ENCODE measurements at places on chromosomes 7 and 10.

DNA sequence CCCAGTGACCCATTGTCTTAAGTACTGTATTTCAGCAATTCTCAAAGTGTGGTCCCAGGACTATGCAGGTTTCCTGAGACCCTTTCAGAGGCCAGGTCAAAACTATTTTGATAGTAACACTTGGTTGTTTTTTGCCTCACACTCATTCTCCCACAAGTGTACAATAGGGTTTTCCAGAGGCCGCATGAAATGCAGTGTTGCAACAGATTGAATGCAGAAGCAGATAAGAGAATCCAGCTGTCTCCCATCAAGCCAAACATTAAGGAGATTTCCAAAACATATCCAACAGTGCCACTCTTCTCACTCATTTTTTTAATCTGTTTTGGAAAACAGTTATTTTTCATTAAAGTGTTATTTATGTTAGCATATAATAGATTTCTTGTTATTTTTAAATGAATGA, 20.0 kb downstream of the VKORC1L1 start:
- DNase-seq, result no peak

GRCh38 chr10:127570036-127570435, 20.9 kb downstream of the NPS start:
- DNase-seq, result no peak

GRCh38 chr7:66503551-66504031, 125.1 kb upstream of the KCTD7 start:
- DNase-seq, result no peak

GRCh38 chr7:144830024-144830785, 5.6 kb downstream of the TPK1 start:
- DNase-seq, result no peak

GRCh38 chr7:116977172-116977571, 23.9 kb downstream of the ST7 start:
- DNase-seq, result no peak

DNA sequence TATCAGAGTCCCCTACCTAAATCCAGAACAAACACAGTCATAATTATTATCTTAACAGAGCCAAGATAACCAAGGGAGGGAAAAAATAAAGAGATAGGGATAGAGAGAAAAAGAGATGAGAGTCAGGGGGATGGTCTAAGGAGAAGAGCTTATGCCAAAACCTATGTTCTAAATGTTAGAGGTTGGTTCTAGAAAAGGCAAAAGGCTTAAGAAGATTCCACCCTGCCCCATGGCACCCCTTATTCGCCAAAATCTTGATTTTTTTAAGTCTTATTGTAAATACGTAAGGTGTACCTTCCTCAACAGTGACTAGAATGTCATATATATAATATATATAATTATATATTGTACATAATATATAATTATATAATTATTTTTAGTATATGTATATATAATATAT, 29.6 kb upstream of the CTNNA3 start:
- no peak for DNase-seq

Data from vagina (tissue), 2 donors.